Psoas muscle (tissue), 8 donors: ENCODE measurements at places on chromosomes 6 and 20. TPM values are rescaled to one million over a fixed set of nuclear protein-coding genes. Genes with fewer than 3 reads are reported as not detected.

The NKX2-4 gene
- not detected for total RNA-seq

The DPPA5 gene
- not detected for total RNA-seq

The GSTA3 gene
- not detected for total RNA-seq

The PGBD1 gene
- 1.2 TPM for total RNA-seq

The HSPA12B gene
- total RNA-seq: 9.7 TPM
